Caki2 (cell line): ENCODE measurements at places on chromosomes 1 and 21. TPM values are rescaled to one million over a fixed set of nuclear protein-coding genes. Genes with fewer than 3 reads are reported as not detected.

DNA sequence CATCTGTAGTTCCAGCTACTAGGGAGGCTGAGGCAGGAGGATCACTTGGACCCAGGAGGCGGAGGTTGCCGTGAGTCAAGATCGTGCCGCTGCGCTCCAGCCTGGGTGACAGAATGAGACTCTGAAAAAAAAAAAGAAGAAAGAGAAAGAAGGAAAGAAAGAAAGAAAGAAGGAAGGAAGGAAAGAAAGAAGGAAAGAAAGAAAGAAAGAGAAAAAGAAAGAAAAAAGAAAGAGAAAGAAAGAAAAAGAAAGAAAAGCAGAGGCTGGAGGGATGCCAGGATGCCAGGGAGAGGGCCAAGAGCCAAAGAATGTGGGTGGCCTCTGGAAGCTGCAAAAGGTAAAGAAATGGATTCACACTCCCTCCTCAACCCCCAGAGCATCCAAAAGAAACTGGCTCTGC, 8.2 kb upstream of the KCNE2 start:
- no peak for DNase-seq

DNA sequence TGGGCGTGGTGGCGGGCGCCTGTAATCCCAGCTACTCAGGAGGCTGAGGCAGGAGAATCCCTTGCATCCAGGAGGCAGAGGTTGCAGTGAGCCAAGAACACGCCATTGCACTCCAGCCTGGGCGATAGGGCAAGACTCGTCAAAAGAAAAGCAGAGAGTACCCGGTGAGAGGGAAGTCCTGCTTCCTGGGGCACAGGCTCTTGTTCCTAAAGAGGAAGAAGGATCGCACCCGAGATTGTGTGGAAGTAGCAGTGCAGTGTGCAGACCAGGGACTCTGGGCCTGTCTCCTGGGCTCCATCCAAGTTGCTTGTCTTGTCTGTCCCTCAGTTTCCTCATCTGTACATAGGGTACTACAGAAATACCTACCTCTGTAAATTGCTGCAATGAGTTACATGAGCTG, 29.6 kb downstream of the NBPF3 start:
- DNase-seq: no peak

DNA sequence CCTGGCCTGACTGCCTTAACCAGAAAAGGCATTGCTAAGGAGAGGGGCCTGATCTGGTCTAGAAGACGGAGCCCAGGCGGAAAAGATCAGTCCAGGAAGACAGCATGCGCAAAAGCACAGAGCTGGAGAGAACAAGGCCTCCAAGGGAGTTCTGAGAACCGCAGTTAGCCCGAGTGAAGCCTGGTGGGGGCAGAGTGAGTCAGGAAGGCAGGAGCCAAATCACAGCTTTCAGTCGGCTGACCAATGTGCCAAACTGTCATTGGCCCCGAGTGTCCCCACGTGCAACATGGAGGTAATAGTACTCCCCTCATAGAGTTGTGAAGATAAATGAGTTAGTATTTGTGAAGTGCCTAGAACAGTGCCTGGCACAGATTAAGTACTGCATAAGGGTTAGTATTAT, 1.2 kb upstream of the TSPAN2 start:
- DNase-seq: no peak

- DNase-seq: no peak
These were observed 18.8 kb downstream of the JUN start for GRCh38 chr1:58765006-58765405.

DNA sequence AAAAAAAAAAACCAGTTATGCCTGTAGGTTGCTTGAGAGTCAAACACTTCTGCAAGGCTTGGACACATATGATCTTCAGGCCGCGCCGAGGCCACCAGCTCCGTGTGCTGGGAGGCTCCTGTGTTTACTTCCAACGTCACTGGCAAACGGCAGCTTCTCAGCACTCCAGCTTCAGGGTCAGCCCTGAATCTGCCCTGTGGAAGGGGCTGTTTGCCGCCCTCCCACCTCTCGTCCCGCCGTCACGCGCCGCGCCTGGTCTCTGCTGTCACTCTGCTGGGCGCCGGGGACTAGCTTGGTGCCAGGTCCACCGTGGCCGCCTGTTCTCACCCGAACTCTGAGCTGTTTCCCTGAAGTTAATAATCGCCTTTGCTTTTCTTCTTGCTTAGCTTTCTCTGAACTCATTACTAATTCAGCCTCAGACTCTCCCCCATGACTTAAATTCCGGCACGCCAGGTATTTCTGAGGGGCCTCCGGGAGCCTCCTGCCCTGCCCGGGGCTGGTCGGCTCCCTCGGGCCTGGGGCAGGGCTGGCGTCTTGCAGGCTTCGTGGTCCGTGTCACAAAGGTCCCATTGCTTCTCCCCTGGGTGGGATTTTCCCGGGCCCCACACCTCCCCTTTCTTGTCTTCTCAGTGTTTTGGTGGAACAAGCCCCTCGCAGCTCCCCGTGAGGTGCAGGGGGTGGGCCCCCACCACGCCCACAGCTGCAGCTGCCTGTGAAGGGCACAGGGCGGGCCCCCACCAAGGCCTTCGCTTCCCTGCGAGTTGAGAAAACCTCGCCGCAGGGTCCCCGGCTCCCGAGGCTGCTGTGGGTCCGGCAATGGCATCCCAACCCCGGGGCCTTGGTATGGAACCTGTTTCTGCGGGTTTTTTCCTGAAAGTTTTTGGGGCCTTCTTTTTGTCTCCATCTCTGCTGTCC, 14.6 kb upstream of the C1orf159 start:
- no peak for DNase-seq

GRCh38 chr1:155168456-155169210, 4.5 kb downstream of the KRTCAP2 start:
- no peak for DNase-seq

- DNase-seq: no peak
These were observed 24.1 kb downstream of the A3GALT2 start for GRCh38 chr1:33296824-33297223.

GRCh38 chr1:4137621-4138415, 237.7 kb upstream of the C1orf174 start:
- no peak for DNase-seq

DNA sequence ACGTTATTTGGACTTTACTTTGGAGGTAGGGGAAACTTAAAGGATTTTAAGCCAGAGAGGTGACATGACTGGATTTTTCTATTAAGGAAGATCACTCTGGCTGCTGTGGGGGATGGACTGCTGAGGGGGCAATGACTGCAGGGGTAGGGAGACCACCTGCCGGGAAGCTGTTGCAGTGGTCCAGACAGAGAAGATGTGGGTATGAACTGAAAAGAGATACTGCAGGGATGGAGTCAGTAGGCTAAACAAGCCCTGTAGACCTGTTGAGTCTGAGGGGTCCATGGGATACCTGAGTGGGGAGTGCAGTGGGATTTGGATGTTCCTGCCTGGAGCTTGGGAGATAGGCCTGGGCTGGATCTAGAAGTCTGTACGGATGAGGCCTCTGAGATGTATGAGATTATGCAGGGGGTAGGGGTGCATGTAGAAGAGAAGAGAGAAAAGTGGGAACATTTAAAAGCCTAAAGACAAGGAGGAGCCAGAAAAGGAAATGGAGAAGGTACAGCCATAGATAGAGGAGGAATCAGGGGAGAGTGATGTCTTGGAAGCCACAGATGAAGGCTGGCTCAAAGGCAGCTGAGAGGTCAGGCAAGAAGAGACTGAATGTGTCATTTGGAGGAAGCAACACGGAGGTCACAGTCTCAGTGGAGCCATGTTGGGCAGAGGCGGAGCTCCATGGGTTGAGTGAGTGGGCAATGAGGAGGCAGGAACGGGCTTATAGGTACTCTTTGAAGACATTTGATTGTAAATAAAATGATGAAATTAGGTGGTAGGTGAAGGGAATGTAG, 25.9 kb upstream of the KCNA2 start:
- DNase-seq: no peak

- no peak for DNase-seq
These were observed 23.5 kb upstream of the RUNX1 start for GRCh38 chr21:35072557-35072956.

- no peak for DNase-seq
These were observed 31.6 kb downstream of the ADCY10 start for GRCh38 chr1:167882376-167882775.

GRCh38 chr1:247078258-247079140, at the start of gene ZNF670:
Gene ZNF670 (minus strand): TSS chr1:247078811. CDS start chr1:247078596, 215 bp downstream.
- peak; percentile 89 for DNase-seq

- no peak for DNase-seq
These were observed 29.0 kb downstream of the MDM4 start for GRCh38 chr1:204545202-204545601.

GRCh38 chr21:39650801-39651200, 38.1 kb downstream of the B3GALT5 start:
- DNase-seq: no peak

GRCh38 chr1:113451710-113452109, 61.4 kb downstream of the MAGI3 start:
- DNase-seq: no peak

The TMEM269 gene
- 0.10 TPM in 1 of 2 replicates, not detected in the other for total RNA-seq

The IRF6 gene
- total RNA-seq: not detected in 2 replicates

The TFB2M gene
- total RNA-seq: 4.7 and 8.0 TPM in 2 replicates

The LPAR3 gene
- not detected in 2 replicates for total RNA-seq

The UBQLN4 gene
- 12.4 and 36.6 TPM in 2 replicates for total RNA-seq

The CLIC6 gene
- total RNA-seq: not detected in 2 replicates

The KLHL20 gene
- 1.8 and 20.1 TPM in 2 replicates for total RNA-seq

The SLAMF8 gene
- total RNA-seq: not detected in 2 replicates
